ENCODE measurements at places on chromosomes 16 and 17.

- DNase-seq, result no peak
Observed at GRCh38 chr17:30160419-30161172, 44.0 kb downstream of the NSRP1 start.

- DNase-seq, result no peak
Observed at GRCh38 chr17:32124985-32125847, 17.1 kb upstream of the RHOT1 start.

DNA sequence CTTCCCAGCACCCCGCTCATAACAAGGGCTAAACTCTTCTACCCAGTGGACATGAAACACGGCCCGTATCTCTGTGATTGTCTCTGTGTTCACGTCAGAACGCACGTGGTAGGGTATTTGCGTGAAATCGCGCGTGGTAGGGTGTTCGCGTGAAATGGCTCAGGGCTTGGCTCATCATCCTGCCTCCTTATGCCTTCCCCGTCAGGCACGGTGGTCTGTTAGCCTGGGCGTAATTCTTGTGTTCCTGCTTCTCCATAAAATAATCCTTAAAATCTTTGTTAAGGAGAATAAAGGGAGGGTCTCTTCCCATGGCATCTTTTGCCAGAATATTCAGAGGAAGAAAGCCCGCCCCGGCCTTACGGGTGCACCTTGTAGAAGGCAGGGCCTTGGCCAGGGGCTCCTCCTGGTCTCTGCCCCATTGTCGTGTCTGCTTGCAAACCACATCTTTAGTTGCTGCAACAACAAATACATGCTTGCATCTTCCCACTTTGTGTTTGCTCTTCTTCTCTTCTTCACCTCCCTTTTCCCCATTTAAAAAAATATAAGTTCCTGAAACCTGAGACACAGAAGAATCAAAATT is 116.7 kb upstream of the CHMP6 start:
- DNase-seq, result no peak

- no peak for DNase-seq
Observed at GRCh38 chr16:11329071-11329491, 16.2 kb upstream of the RMI2 start.

DNA sequence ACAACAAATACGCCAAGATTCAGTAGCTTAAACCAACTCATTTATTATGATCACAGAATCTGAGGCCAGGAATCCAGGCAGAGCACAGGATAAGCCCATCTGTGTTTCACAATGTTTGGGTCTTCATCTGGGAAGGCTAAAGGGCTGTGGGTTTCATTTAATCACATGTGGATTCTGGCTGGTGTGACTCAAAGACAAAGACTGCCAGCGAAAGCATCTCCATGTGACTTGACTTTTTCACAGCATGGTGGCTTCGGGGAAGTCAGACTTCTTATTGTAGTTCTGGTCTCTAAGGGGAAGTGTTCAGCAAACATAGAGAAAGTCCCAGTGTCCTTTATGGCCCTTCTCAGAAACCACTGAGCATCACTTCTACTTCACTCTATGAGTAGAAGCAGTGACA is 1014.4 kb upstream of the GOT2 start:
- DNase-seq, result no peak

DNA sequence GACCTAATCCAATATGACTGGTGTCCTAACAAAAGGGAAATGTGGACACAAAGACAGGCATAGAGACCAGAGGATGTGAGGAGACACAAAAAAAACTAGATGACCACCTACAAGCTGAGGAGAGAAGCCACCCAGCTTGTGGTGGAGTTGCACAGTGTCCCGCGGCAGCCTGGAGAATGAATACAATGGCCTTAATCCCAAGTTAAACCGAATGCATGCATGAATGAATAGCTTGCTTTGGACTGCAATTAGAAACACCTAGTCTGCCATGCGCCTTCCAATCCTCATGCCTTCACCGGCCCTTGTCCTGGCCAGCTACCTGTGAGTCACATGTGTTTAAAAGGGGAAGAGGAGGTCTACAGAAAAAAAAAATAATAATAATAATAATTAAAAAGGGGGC is 72.0 kb downstream of the CNGB1 start:
- no peak for DNase-seq

DNA sequence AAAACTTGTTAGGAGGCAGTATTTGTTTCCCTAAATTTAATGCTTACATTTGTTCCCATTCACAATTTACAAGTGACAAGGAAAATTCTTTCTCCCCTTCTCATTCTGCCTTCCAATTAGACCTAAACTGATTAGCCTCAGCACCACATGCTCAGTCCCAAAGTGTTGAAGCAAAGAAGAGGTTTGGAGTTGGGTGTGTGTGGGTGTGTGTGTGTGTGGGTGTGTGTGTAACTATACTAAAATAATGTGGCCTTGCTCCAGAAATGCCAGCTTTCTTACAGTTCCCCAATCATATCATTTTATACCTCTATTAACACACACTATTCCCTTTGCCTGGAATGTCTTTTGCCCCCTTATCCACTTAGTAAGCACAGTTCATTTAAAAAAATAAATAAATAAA is 6.9 kb upstream of the UTP6 start:
- no peak for DNase-seq

- DNase-seq, result peak; percentile 100
Observed at GRCh38 chr16:88856828-88857727, at the start of the genes GALNS and TRAPPC2L. Gene GALNS, minus strand, starts transcription at chr16:88856947. Its CDS starts 70 bp downstream, at chr16:88856877. Gene TRAPPC2L, plus strand, starts transcription at chr16:88857127. Its CDS starts 24 bp downstream, at chr16:88857151.

- no peak for DNase-seq
Observed at GRCh38 chr17:47106130-47106529, 83.0 kb downstream of the CDC27 start.

- peak; percentile 78 for DNase-seq
Observed at GRCh38 chr16:79600638-79601091, at the start of gene MAF. Gene MAF, minus strand, starts transcription at chr16:79600737. Its CDS starts 835 bp downstream, at chr16:79599902.

GRCh38 chr17:69579961-69580677 is 165.6 kb downstream of the MAP2K6 start:
- DNase-seq, result no peak

- DNase-seq, result no peak
Observed at GRCh38 chr16:52293204-52293603, 253.7 kb downstream of the TOX3 start.

- no peak for DNase-seq
Observed at GRCh38 chr16:57401943-57402640, 2.5 kb upstream of the CCL17 start.

DNA sequence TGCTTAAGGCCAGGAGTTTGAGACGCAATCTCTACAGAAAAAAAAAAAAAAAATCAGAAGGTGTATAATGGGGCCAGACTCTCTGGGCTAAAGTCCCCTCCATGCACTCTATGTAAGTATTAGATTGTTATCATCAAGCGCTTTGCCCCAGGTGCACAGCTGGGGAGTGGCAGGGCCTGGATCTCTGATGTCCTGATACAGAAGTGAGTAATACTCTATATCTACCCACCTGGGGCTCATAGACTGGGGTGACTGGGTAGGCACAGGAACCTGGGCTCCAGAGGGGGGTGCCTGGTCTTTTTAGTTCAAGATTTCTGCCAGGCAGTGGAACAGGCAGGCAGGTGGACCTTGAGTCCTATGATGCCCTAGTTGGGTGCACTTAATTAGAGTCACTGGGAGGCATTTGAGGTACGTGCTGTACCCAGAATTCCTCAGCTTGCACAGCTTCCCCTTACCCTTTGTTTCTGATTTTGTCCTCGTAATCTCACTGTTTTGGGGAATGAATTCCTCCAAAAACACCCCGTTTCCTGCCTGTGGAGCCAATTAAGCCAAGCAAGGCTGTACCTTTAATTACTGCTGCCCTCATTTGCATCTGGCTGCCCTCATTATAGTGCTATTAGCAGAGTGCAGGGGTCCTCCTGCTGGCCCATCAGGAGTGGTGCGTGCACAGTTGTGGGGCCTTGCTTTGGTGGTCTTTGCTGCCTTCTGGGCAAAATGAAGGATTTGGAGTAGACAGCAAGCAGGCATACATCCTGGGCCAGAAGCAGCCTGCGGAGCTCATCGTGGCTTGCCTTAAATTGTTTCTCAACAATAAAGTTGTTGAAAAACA is 239.0 kb downstream of the SNX29 start:
- no peak for DNase-seq

- no peak for DNase-seq
Observed at GRCh38 chr17:76538281-76538931, 897 bp upstream of the CYGB start.

DNA sequence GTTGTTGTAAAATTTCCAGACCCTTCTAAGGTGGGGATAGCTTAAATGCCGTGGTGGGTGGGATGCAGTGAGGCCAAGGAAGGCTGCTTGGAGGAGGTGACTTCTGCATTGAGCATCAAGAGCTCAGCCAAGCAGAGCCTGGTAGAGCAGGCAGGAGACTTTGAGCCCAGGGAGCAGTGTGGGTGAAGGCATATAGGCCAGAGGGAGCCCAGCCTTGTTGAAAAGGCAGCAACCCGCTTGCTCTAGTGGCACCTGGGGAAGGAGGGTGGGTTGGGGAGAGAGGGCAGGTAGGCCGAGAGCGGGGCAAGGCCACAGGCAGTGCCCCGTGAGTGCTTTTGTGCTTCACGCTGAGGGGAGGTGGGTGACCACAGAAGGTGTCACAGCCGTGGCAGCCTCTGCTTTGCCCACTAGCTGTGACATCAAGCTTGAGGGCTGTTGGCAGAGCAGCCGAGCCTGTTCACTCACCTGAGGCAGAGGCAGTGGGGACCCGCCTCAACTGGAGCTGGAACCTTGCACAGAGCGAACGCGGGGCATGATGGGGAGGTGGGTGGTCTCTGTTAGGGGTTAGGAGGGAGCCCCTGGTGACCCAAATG is 56.1 kb downstream of the IRF8 start:
- no peak for DNase-seq

Measured in activated T-cell treated with anti-CD3 and anti-CD28 coated beads for 48 hours (primary cell).